NCI-H2171 treated with DMSO at 0.1 percent for 48 hours (cell line): ENCODE measurements at places on chromosomes 5 and 9.
A peak's percentile ranks its signal among the peaks of the same experiment; 100 is the strongest.

DNA sequence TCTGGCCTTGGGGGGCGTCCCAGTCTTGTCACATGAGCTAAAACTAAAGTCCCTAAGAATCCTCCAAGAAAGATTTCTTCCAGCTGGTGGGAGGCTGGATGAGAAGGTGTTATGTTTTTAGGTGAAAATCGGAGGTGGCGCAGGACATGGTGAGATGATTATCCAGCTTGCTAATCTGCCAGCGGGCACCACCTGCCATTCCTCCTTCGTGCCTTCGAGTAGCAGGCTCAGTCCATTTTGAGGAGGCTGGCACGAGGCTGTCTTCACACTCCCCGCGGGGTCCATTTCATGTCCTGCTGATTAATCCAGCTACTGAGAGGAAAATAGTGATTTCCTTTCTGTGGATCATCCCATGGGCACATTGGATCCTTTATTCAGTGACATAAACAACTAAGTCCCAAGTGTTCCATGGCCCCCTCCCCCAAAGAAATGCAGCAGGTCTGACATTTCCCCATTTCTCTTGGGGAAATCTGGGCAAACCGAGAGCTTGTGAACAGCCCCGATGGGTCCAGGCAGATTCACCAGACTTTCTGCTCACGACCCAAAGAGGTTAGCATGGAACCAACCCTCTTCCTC, 38.2 kb upstream of the EXOC3 start:
- DNase-seq, result no peak

DNA sequence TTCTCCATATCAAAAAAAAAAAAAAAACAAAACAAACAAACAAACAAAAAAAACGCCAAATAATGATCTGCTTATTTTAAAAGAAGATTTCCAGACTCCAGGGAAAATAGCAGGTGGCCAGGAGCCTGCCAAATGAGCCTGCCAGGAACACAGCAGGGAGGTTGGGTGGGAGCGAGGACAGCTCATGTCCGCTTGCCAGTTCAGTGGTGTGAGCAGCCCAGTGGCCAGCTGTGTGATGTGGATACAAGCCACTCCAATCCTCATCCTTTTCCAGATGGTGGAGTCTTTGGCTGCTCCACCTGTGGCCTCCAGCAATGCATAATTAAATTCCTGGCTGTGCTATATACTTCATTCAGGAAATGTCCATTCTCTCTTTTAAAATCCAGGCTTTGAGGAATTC, 1025.1 kb upstream of the C9orf72 start:
- DNase-seq, result peak; percentile 1

GRCh38 chr5:133639850-133640528, 27.6 kb upstream of the FSTL4 start:
- no peak for DNase-seq

DNA sequence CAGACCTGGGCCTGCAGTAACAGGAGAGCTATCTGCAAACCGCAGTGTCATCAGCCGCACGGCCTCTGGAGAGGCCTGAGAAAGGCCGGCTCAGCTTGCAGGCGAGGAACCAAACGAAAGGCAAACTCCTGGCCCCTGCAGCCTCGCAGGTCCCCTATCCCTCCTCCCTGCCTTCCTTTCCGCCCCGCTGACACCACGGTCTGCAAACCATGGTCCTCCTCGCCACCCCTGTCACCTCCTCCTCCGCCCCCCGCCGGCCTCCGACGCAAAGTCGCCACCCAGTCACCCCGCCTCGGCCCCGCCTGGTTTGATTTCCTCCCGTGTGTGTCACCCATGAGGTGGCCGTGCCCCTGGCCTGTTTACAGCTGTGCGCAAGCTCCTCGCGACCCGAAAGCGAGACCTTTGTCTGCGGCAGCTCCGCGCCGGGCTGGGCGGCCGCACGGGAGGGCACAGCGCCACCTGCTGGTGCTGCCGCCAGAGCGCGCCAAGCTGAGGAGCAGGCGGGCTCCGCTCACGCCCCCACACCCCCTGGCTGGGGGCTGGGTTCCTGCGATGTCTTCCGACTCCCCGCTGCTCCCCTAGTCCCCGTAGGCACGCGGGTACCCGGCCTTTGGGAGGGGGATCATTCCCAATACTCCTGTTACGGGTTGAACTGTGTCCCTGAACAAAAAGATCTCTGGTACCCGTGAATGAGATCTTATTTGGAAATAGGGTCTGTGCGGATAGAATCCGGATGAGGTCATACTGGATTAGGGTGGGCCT, 19.4 kb downstream of the GBGT1 start:
- peak; percentile 77 for DNase-seq

DNA sequence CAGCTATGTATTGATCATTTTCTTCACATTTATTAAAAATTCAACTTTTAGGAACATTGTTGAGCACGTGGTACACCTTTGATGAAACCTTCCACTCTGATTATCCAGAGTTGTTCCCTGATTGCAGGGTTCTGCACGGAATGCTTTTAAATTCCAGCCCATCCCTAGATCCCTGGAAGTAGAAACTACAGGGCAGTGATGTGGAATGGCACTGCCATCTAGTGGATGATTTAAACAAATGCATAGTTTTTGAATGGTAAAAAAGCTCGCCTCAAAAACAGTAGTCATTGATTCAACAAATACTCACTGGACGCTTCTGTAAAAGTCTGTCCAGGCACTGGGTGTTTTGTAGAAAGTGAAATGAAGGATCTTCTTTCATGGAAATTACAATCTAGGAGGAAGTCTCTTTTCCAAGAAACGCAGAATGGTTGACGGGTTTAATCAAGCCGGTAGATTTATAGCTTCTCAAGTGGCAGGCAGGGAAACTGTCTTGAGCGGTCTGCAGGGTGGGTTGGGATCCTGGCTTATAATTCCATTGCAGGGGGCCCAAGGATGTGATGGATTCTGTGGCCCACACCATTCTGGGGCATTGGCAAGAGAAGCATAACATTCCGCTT, 118.4 kb downstream of the ARHGAP26 start:
- peak; percentile 44 for DNase-seq

- no peak for DNase-seq
Observed at GRCh38 chr9:117136461-117136860, 278.4 kb downstream of the ASTN2 start.

DNA sequence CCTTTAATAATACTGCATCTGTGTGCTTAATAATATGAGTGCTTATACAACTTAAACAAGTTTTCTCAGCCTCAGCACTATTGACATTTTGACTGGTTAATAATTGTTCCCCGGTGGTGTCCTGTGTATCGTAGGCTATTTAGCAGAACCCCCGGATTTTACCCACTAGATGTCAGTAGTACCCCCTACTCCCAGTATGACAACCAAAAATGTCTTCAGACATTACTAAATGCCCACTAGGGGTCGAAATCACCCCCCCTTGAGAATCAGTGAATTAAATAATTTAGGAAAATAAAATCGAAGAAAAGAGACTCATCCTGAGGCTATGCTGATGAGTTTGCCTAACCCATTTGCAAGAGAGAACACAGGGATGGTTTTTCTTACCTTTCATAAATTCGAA, 166.3 kb downstream of the ATP10B start:
- peak; percentile 5 for DNase-seq

GRCh38 chr9:122988920-122989621, 44.4 kb upstream of the GPR21 start:
- DNase-seq, result no peak

GRCh38 chr9:133973111-133973790, 18.9 kb downstream of the VAV2 start:
- peak; percentile 34 for DNase-seq

DNA sequence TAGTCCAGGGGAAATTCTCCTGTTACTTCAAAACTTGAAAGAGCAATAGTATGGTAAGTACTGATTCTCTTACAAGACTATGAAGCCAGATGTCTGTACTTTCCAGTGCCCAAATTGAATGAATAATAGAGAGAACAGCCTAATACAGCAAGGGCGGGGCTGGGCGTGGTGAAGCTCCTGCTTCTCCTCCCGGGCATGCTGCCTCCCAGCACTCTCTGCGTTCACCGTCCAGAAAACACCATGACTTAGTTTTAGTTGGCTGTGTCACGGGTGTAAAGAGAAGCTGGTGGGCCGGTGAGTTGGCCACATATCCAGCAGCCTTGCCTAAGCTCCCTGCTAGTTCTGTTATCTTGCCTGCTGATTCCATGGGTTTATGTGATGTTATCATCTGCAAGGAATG, 40.7 kb upstream of the ADAMTS2 start:
- no peak for DNase-seq

DNA sequence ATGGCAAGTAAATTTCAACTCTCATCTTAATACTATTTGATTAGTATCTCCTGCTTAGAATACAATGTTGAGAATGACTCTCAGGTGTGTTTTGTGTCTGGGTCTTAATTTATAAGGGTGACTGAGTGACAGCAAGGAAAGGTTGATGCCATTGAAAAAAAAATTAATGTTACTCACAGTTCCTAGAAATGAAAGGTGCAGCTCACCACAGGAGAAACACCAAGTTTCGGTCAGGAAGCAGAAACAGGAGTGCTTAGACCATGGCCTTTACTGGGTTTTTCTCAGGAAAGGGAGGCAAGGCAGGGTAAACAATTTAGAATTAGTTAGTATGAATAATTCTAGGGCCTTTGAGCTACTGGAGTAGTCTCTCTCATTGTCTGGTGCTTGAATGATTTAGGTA, 159.2 kb upstream of the C9orf72 start:
- DNase-seq, result no peak

DNA sequence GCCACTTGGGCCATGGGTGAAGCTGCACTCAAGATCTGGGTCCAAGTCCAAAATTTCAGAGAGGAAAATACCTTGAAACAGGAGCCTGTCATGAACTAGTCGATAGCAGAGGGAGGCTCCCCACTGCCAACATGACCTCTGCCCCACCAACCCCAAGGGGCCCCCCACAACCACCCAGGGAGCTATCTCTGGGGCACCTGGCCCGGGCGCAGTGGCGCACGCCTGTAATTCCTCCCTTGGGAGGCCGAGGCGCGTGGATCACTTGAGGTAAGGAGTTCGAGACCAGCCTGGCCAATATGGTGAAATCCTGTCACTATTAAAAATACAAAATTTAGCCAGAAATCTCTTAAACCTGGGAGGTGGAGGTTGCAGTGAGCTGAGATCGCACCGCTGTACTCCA, 20.1 kb upstream of the HMCN2 start:
- DNase-seq, result no peak

GRCh38 chr9:92507496-92507895, 25.2 kb upstream of the ASPN start:
- no peak for DNase-seq

- DNase-seq, result peak; percentile 43
Observed at GRCh38 chr5:111447822-111448221, 64.5 kb downstream of the STARD4 start.

DNA sequence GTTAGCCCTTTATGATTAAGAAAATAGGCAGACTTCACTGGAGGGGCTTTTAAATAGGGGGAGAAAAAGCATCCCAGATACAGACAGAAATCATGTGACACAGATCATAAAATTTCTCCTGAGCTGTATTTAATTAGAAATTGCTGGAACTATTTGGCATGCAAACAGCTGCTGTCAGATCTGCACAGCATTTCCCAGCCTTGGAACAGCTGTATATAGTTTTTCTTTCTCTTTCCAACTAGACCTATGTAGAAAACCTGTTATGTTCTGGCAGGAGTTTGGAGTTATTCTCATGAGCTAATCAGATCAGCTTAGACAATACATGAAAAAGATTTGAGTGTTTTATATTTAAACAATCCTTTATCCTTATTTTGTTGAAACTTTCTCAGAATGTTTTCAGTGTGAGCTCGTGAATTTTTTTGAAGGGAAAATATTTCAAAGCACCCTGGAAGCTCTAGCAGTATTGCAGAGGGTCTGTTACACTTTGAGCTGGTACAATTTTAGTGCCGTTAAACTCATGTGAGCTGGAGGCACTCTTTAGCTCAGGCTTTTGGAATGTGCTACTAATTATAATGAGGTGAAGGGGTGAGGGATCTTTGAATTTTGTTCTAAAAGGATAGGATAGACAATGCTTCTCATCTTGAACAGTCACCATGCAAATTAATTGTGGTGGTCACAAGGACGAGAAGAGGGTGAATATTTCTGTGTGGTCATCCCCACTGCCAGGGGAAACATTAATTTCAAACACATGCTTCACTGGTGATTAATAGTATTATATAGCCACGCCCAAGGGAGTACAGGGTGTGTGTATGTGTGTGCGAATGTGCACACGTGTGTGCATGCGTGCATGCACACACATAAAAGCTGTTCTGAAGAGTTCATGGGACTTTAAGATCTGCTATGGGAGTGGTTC, 239.4 kb upstream of the FBXL7 start:
- no peak for DNase-seq

GRCh38 chr5:28542987-28543386, 1504.6 kb upstream of the CDH9 start:
- DNase-seq, result no peak

- DNase-seq, result no peak
Observed at GRCh38 chr5:103271570-103272289, 13.2 kb downstream of the MACIR start.

DNA sequence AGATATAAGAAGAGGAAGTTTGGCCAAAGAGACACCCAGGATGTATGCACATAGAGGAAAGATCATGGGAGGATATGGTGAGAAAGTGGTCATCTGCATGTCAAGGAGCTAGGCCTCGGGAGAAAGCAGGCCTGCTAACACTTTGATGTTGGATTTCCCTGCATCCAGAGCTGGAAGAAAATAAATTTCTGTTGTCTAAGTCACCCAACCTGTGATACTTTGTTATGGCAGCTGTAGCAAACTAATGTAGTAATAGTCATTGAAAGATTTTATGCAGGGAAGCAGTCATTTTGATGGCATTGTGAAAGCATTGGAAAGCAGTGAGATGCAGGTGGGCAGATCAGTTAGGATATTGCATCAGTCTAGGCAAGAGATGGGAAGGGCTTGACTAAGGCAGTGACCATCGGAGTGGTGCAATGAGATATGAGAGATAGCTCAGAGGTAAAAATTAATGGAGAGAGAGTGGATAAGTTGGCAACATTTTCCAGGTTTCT, 24.5 kb upstream of the FOCAD start:
- no peak for DNase-seq

DNA sequence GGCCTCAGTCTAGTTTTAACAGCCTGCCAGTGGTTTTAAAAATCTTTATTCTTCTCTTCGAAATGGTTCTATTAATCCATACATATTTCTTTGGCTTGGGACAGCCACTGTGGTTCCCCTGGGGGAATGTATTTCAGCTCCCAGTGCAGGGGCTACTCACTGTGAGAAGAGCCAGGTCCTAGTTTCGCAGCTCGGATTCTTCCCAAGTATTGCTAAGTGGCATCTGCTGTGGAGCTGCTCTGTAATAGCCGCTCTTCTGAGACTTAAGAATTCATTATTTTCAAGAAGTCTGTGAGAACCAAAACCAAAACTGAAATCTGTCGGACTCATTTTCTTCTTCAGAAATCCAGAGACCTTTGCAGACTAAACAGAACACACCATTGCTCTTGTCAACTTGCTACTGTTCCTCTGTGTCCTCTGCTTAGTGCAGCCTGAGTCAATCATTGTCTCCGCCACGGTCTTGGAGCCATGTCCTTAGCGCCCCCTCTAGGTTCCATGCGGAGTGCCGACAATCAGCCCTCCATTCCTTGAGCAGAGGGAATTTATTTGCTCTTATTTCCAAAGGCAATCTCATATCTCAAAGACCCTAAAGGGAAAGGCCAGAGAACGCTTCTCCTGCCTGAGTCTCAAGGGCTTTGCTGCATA, 478.2 kb downstream of the SPATA31D1 start:
- no peak for DNase-seq
